Uterus (tissue), 4 donors: ENCODE measurements at places on chromosomes 1 and 21. TPM values are rescaled to one million over a fixed set of nuclear protein-coding genes. Genes with fewer than 3 reads are reported as not detected.

- H3K27me3 ChIP-seq, result no peaks in the 10 kb centered on the region
- no peak overlapping the region for H3K4me3 ChIP-seq
- DNase-seq, result no peak
- peak overlapping the region; percentile 74 for H3K27ac ChIP-seq
- no peaks in the 10 kb centered on the region for H3K36me3 ChIP-seq
Observed at GRCh38 chr1:225771661-225772322, 5.8 kb upstream of the SRP9 start.

- H3K27ac ChIP-seq, result no peak overlapping the region
- no peak for DNase-seq
- no peaks in the 10 kb centered on the region for H3K4me1 ChIP-seq
Observed at GRCh38 chr1:48043622-48044021, 46.4 kb upstream of the TRABD2B start.

DNA sequence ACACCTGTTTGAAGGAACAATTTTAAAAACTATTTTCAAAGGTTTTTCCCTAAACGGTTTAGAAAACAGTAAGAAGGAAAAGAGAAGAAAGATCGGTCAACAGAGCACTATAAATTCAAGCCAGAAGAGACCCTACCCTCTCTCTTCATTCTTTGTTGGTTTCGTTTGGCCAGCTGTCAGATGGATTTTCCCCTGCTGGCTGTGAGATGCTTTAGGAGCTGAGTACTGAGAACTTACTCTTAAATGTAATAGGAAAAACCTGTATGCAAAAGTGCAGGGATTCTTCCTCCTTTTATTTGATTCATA lies 1.3 kb upstream of the TXNIP start:
- no peak for DNase-seq
- peaks cover 4% of the 10 kb centered on the region for H3K4me1 ChIP-seq
- peak overlapping the region; percentile 85 for H3K4me3 ChIP-seq

- DNase-seq, result no peak
- H3K36me3 ChIP-seq, result no peaks in the 10 kb centered on the region
- no peaks in the 10 kb centered on the region for H3K27me3 ChIP-seq
- H3K4me3 ChIP-seq, result no peak overlapping the region
- no peak overlapping the region for H3K27ac ChIP-seq
Observed at GRCh38 chr21:36297938-36298572, 21.9 kb upstream of the MORC3 start.

- H3K27me3 ChIP-seq, result no peaks in the 10 kb centered on the region
- no peaks in the 10 kb centered on the region for H3K4me1 ChIP-seq
- H3K36me3 ChIP-seq, result no peaks in the 10 kb centered on the region
Observed at GRCh38 chr1:82343381-82343780, 542.6 kb downstream of the ADGRL2 start.

GRCh38 chr1:6603915-6604558 lies 1.4 kb upstream of the KLHL21 start:
- H3K4me1 ChIP-seq, result peaks cover 8% of the 10 kb centered on the region
- H3K36me3 ChIP-seq, result no peaks in the 10 kb centered on the region
- DNase-seq, result peak; percentile 80

- no peaks in the 10 kb centered on the region for H3K4me1 ChIP-seq
- H3K4me3 ChIP-seq, result no peak overlapping the region
- H3K36me3 ChIP-seq, result no peaks in the 10 kb centered on the region
Observed at GRCh38 chr1:102942324-102942723, 166.0 kb downstream of the COL11A1 start.

DNA sequence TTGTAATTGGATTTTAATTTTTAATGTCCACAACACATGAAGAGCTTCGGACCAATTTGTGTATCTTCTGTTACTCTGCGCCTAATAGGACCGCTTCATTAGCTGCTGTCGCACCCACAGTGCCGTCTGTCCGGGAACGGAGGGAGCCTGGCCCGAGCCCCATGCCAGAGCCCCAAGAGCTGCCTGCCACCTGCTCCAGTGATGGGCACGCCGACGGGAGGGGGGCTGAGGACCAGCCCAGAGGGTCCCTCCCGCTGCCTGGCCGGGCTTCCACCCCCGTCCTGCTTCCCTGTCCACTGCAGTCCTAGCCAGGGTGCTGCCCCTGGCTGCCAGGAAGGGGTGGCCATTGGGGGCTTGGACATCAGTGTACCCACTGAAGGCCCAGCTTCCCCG lies 30.3 kb upstream of the PLCH2 start:
- H3K4me1 ChIP-seq, result peaks cover 8% of the 10 kb centered on the region
- no peak overlapping the region for H3K4me3 ChIP-seq
- no peak overlapping the region for H3K27ac ChIP-seq
- H3K27me3 ChIP-seq, result peaks cover 5% of the 10 kb centered on the region
- no peak for DNase-seq

- no peak overlapping the region for H3K27ac ChIP-seq
- no peaks in the 10 kb centered on the region for H3K27me3 ChIP-seq
- H3K4me3 ChIP-seq, result no peak overlapping the region
- H3K36me3 ChIP-seq, result no peaks in the 10 kb centered on the region
- no peaks in the 10 kb centered on the region for H3K4me1 ChIP-seq
Observed at GRCh38 chr1:230611128-230611877, 31.0 kb upstream of the COG2 start.

DNA sequence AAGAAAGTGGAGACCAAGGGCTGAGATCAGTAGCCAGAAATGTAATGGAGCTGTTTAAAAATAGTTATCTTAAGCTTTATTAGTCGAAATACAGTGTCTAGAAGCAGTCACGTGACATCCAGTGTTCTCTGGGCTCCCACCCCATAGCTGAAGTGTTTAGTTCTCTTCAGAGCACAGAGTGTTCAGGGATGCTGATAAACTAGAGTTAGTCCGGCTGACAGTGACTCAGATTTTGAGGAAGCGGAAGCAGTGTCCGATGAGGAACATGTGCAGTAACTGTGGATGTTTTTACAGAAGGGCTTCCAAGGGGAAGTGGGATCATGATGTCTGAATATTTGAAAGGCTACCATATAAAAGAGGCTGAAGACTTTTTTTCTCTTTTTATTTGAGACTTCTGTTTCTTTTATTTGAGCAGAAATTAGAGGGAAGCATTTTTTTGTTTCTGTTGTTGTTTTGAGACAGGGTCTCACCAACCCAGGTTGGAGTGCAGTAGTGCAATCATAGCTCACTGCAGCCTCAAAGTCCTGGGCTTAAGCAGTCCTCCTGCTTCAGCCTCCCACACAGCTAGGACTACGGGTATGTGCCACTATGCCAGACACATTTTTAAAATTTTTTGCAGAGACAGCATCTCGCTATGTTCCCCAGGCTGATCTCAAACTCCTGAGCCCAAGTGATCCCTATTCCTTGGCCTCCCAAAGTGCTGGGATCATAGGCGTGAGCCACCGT lies 124.2 kb downstream of the GALNT2 start:
- H3K4me1 ChIP-seq, result no peaks in the 10 kb centered on the region
- no peak overlapping the region for H3K4me3 ChIP-seq
- peak; percentile 44 for DNase-seq
- H3K27me3 ChIP-seq, result no peaks in the 10 kb centered on the region
- H3K27ac ChIP-seq, result peak overlapping the region; percentile 64

The DNAJC6 gene
- 11.3 TPM for total RNA-seq

The SMCP gene
- not detected for total RNA-seq

The S100A8 gene
- 24.7 TPM for total RNA-seq
